RWPE1 (cell line): ENCODE measurements at places on chromosomes 11 and 22.

DNA sequence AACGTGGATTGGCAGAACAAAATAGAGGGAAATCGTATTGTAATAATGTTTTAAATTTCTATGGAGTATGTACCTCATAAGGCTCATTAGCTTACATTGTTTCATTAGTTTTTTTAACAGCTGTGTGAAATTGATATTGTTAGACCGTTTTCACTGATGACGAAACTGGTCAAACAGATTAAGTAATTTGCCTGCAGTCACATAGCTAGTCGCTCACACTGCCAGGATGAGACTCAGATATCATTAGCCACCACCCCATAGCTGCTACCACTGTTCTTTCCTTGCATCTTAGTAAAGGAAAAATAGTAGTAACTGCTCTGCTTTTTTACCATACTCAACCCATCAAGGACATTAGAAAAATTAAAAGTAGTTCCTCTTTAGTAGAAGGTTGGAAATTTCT lies 64.0 kb downstream of the DKK3 start:
- DNase-seq, result no peak

DNA sequence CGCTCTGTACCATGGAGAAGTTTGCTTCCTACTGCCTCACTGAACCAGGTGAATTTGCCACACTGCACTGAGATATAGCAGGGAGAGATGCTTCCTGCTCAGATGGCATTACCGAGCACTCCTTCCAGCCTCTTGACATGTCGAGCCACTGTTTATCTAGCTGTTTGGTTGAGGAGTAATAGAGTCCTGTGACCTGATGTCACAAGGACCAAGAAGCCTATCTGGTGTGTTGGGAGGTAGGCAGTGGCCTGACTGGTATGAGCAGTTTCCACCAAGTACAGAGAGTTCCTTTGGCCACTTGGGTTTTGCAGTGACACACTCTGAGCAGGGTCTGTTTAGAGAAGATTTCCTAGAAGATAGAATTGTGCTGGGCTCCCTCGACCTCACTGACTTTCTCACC lies 5.2 kb downstream of the ACAD8 start:
- no peak for DNase-seq

DNA sequence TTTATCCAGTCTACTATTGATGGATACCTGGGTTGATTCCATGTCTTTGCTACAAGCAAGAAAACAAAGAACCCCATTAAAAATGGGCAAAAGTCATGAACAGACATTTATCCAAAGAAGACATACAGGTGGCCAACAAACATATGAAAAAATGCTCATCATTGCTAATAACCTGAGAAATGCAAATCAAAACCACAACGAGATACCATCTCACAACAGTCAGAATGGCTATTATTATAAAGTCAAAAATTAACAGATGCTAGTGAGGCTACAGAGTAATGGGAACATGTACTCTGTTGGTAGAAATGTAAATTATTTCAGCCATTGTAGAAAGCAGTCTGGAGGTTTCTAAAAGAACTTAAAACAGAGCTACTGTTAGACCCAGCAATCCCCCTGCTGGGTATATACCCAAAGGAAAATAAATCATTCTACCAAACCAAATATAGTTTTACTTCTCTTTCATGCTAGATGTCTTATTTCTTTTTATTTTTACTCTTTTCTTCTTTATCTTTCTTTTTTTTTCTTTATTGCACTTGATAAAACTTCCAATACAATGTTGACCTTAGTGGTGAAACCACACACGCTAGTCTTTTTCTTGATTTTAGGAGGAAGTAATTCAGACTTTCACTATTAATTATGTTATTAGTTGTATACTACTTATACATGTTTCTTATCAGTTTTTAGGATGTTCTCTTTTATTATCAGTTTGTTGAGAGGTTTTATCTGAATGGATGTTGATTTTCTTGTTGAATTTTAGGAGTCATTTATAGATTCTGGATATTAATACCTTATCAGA lies 14.3 kb downstream of the TRIM22 start:
- no peak for DNase-seq

GRCh38 chr22:24095826-24096757 lies 85.0 kb downstream of the CABIN1 start:
- no peak for DNase-seq

DNA sequence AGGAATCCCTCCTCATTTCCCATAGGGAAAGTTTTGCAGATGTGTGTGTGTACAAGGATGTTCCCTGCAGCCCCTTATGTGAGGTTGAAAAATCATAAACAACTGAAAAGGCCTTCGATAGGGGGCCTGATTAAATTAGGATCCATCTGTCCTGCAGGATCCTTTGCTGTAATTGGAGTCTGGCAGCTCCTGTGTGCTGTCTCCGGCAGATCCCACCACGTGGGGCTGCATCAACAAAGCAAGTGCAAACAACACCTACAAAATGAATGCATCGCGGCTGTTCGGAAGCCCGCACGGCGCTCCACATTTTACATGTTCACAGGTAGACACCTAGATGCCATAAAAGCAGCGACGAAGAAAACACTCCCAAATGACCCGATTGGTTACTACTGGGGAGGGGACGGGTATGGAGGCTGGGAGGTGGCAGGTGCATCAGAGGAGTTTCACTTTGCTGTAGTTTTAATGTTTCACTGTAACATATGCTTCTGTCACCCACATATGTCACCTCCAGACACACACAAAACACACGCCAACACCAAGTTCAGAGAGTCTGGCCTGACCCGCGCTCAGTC lies 52.2 kb downstream of the NFAM1 start:
- DNase-seq, result no peak

DNA sequence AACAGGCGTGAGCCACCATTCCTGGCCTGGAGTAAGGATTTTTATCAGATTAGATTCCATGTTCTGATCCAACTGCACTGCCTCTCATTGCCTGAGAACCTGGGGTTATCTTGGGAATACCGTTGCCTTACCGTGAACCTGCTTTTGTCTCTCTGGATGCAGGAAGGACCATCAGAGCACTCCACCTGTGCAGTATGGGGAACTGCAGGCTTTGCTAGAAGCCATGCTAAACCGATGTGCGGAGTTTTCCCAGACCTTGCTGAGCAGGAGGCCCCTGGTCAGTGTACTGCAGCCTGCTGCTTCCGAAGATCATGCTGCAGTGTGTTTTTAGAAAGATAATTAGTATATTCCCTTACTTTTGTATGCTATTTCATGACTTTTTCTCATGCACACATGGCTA lies 43.6 kb downstream of the MEI1 start:
- no peak for DNase-seq

DNA sequence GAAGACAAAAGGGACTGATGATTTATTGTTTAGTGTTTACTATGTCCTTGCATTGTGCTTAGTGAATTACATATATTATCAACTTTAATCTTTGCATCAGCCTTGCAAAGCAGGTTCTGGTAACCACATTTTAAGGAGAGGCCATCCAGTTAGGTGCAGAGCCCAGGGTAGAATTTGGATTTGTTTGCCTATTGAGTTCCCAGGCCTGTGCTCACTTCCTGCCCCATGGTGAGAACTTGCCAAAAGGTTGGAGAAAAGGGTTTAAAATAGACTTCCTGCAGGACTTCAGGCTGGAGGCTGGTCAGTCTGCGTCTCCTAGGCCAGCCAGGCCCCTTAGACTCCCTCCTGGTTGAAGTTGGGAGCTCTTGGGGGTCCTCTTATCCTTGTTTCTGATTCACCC lies 72.1 kb downstream of the ATXN10 start:
- DNase-seq, result no peak

GRCh38 chr11:42161886-42162285 lies 702.4 kb upstream of the LRRC4C start:
- no peak for DNase-seq

GRCh38 chr11:33731723-33732531 lies 4.3 kb downstream of the CD59 start:
- DNase-seq, result no peak

- DNase-seq, result peak; percentile 45
These were observed 582.2 kb downstream of the LRRC4C start for GRCh38 chr11:40877256-40877655.

- peak; percentile 88 for DNase-seq
These were observed 3.3 kb upstream of the GRK2 start for GRCh38 chr11:67262731-67263675.

- DNase-seq, result no peak
These were observed 1.9 kb downstream of the TSGA10IP start for GRCh38 chr11:65947133-65947532.

- no peak for DNase-seq
These were observed 206.3 kb downstream of the DDX10 start for GRCh38 chr11:108871152-108871551.

- no peak for DNase-seq
These were observed 5.0 kb upstream of the SLC1A2 start for GRCh38 chr11:35424157-35424940.

DNA sequence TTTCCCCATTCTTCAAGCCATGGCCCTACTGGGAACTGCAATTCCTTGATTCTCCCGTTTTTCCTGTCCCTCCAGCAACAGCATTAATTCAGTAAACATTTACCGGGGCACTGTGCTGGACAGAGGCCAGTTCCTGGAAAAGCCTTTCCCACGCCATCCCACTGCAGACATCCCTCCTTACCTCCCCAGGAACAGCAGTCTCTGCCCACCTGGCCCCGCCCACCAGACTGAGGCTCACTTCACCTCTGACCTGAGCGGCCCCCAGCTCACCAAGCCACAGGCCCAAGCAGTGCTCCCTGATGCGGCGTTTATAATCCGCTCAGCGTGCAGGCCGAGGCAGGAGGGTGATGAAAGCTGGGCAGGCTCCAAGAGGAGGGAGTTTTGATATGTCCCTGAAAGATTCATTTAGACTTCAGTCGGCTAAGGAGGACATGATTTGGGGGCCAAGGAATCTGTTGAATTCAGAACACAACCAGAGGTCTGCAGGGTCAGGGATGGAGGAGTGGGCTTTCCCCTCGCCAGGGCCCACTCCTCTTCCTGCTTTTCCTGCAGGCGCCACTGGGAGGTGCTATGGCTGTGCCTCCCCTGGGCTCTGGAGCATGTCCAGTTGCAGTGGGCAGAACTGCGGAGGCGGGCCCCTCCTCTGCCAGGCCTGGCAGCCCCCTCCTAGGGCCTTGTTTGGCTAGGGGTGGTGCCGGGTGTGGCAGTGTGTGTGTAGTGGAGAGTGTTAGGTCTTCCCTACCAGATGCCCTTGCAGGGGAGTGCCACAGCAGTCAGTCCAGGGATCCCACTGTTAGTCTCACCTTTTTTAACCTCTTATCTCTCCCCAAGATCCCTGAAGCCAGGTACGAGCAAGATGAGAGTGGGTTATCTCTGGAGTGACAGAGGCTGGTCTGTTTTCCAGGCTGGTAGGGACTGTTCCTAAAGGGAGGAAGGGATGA lies 1.4 kb upstream of the TAGLN start:
- no peak for DNase-seq

GRCh38 chr22:38504731-38505540 lies 1.2 kb downstream of the DDX17 start:
- peak; percentile 13 for DNase-seq
